ENCODE measurements at places on chromosomes 7 and 10. TPM values are rescaled to one million over a fixed set of nuclear protein-coding genes. Genes with fewer than 3 reads are reported as not detected.

GRCh38 chr10:3832022-3832786 is 47.2 kb upstream of the KLF6 start:
- no peaks in the 10 kb centered on the region for H3K36me3 ChIP-seq
- no peak for DNase-seq
- H3K27me3 ChIP-seq: no peaks in the 10 kb centered on the region

DNA sequence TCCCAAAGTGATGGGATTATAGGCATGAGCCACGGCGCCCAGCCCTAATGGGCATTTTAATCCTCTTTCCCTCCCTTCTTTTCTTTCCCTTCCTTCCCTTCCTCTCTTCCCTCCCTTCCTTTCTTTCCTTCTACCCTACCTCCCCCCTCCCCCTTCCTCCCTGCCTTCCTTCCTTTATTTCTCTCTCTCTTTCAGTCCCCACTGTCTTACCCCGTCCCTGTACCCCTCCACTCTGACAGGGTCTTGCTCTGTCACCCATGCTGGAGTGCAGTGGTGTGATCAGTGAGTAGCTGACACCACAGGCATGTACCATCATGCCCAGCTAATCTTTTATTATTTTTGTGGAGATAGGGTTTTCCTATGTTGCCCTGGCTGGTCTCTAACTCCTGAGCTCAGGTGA is 24.2 kb downstream of the LCOR start:
- H3K27me3 ChIP-seq: no peaks in the 10 kb centered on the region
- no peak overlapping the region for H3K4me3 ChIP-seq
- H3K27ac ChIP-seq: no peak overlapping the region
- no peaks in the 10 kb centered on the region for H3K36me3 ChIP-seq
- DNase-seq: no peak

- peaks cover 78% of the 10 kb centered on the region for H3K36me3 ChIP-seq
- H3K27ac ChIP-seq: no peak overlapping the region
- no peak for DNase-seq
- no peaks in the 10 kb centered on the region for H3K27me3 ChIP-seq
Observed at GRCh38 chr10:68496072-68496471, 24.3 kb upstream of the DNA2 start.

KCND2 gene
- not detected for total RNA-seq

DNA sequence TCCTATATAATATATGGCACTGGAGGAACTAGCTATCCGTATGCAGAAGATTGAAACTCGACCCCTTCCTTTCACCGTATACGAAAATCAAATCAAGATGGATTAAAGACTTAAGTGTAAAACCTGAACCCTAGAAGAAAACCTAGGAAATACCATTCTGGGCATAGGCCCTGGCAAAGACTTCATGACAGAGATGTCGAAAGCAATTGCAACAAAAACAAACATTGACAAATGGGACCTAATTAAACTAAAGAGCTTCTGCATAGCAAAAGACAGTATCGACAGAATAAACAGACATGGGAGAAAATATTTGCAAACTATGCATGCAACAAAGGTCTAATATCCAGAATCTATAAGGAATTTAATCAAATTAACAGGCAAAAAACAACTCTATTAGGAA is 61.4 kb upstream of the HDAC9 start:
- H3K27ac ChIP-seq: no peak overlapping the region
- no peaks in the 10 kb centered on the region for H3K36me3 ChIP-seq
- H3K27me3 ChIP-seq: no peaks in the 10 kb centered on the region
- H3K4me1 ChIP-seq: no peaks in the 10 kb centered on the region

DNA sequence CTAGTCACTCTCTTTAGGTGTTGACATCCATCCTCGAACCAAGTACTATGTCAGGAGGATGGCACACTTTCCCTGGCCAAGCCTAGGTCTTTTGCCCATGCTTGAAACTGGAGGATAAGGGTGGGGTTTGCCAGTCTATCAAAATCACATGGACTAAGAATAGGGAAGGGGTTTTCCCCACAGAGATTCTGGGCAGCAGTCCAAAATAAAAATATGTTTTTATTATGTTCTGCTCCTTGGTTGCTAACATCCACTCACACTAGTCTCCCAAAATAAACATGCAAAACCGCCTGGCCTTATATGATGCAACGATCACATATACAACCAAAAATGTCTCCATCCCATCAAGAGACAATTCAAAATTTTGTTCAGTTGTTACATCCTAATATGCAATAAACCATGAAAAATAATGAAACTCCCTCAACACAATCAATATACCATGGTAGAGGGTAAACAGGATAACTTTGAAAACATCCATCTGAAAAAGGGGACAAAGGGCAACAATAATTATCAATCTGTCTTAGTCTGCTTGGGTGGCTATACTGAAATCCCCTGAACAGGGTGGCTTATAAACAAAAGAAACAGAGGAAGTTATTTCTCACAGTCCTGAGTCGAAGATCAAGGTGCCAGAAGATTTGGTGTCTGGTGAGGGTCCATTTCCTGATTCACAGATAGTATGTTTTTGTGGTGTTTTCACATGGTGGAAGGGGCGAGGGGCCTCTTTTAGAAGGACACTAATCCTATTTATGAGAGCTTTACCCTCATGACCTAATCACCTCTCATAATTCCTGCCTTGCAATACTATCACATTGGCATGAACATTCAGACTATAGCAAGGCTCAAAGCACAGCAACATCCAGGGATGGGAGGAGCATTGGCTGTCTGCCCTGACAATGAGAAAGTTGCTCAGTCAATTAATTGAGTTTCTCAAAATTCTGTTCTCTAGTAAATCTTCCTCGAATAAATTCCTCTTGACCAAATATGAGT is 159.3 kb downstream of the ETV1 start:
- H3K36me3 ChIP-seq: no peaks in the 10 kb centered on the region
- H3K4me3 ChIP-seq: no peak overlapping the region
- no peak for DNase-seq
- H3K27ac ChIP-seq: no peak overlapping the region
- no peaks in the 10 kb centered on the region for H3K27me3 ChIP-seq

DNA sequence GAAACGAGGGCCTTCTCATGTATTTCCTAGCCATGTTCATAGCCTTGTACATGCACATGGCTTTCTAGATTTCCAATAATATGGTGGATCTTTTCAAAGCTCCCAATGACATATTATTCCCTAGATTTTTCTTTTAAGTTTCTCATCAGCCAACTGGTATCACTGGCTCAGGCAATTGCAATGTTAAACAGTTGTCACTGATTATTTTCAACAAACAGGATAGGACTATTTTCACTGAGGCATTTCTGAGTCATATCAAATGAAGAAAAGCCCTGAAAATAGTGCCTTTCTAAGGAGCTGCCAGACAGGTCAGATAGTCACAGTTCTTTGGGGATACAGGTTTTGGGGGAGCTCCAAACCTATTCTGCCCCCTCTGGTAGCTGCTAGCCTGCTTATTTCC is 4.5 kb upstream of the LMTK2 start:
- no peak overlapping the region for H3K27ac ChIP-seq
- H3K36me3 ChIP-seq: no peaks in the 10 kb centered on the region
- no peak for DNase-seq
- no peaks in the 10 kb centered on the region for H3K27me3 ChIP-seq

DNA sequence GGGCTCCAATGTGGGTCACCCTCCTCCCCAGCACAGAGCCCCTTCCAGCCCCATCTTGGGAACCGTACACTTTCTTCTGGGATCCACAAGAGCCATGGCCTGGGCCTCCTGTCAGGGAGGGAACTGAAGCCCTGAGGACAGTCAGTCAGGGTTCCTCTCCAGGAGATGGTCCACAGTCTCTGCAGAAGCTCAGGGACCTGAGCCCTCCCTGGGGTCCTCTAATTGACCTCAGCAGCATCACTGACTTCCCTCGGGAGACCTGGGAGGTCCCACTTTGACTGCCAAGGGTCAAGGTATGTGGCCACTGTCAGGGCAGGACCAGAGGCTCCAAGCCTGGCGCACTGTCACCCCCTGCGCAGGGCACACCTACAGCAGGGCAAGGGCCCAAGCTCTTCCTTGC is 32.3 kb downstream of the NOD1 start:
- DNase-seq: peak; percentile 43
- no peak overlapping the region for H3K27ac ChIP-seq
- no peaks in the 10 kb centered on the region for H3K36me3 ChIP-seq
- H3K4me3 ChIP-seq: no peak overlapping the region
- no peaks in the 10 kb centered on the region for H3K27me3 ChIP-seq
- no peaks in the 10 kb centered on the region for H3K4me1 ChIP-seq

DNA sequence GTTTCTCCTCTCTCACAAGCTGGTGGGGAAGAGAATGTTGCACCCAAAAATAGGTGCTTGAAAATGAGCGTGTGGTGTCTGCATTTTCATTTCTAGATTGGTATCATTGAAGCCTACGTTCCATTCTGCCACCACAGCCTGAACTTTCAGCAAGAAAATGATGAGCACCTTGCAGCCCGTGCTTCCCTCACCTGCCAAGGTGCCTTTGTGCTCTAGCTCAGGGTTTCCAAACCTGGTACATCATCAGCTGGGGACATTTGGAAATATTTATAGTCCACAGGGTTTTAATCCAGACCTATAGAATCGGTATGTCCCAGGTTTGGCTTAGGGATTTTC is 701.2 kb downstream of the AUTS2 start:
- no peaks in the 10 kb centered on the region for H3K27me3 ChIP-seq
- no peaks in the 10 kb centered on the region for H3K36me3 ChIP-seq
- no peak overlapping the region for H3K27ac ChIP-seq
- H3K4me3 ChIP-seq: no peak overlapping the region

- H3K27ac ChIP-seq: no peak overlapping the region
- H3K27me3 ChIP-seq: no peaks in the 10 kb centered on the region
- DNase-seq: no peak
- H3K4me3 ChIP-seq: no peak overlapping the region
Observed at GRCh38 chr10:70558295-70558694, 44.2 kb downstream of the PRF1 start.

DNA sequence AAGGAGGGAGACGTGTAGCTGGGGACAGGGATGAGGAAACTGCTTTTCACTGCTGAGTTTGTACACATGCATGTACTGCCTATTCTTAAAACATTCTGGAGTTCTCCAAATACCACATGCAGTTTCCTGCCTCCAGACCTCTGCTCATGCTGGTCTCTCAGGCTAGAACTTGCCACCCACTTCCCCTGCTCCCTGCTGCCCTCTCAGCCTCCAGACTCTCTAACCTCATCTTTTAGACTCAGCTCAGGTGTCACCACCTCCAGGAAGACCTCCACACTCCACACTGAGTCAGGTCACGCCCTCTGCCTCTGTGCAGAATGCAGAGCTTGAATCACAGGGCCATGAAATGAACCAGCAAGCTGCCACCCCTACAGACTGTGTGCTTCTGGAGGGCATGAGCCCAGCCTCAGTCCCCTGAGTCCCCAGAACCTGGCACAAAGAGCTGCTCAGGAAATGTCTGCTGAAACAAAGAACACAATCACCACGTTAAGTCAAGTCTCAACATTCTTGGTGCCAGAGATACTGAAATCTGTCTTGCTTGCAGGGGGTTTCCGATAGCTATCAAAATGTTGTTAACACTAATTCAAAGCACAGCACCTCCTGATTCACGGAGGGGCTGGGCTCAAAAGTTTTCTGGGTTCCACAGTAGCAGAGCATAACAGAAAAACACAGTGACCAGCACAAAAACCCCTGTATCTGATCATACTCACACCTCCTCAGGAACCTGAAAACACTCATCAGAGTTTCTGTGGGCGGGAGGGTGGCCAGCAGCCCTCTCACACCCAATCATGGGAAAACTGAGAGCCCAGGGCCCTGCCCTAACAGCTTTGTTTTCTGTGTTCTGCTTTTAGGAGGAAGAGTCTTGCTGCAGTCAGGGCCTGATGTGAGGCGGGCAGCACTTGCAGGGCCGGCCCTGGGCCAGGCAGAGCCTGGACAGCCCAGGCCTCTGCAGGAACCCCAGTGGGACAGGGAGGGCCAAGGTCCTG is 21.1 kb downstream of the FAM53B start:
- no peaks in the 10 kb centered on the region for H3K36me3 ChIP-seq
- H3K27ac ChIP-seq: peak overlapping the region; percentile 84
- DNase-seq: peak; percentile 56
- no peak overlapping the region for H3K4me3 ChIP-seq
- peaks cover 26% of the 10 kb centered on the region for H3K4me1 ChIP-seq
- no peaks in the 10 kb centered on the region for H3K27me3 ChIP-seq
